Trophoblast cell (in vitro differentiated cells and primary cell): ENCODE measurements at places on chromosomes 12 and 14.

- no peaks in the 10 kb centered on the region for H3K27me3 ChIP-seq
- H3K36me3 ChIP-seq: peaks cover 16% of the 10 kb centered on the region
- no peak for DNase-seq
- peak within 1 kb of the TSS; percentile 77 for H3K4me3 ChIP-seq
Measured at GRCh38 chr14:24367514-24368211, at the start of gene NFATC4. NFATC4 (plus strand) TSS chr14:24368184; CDS start chr14:24368341, 157 bp downstream.

- no peaks in the 10 kb centered on the region for H3K27me3 ChIP-seq
- H3K4me1 ChIP-seq: no peaks in the 10 kb centered on the region
- peak; percentile 43 for DNase-seq
- no peaks in the 10 kb centered on the region for H3K36me3 ChIP-seq
Measured at GRCh38 chr12:93361151-93361919, 16.4 kb upstream of the NUDT4 start.

GRCh38 chr12:25894759-25895158 lies 63.7 kb upstream of the RASSF8 start:
- no peaks in the 10 kb centered on the region for H3K4me1 ChIP-seq
- H3K27ac ChIP-seq: no peak overlapping the region
- DNase-seq: no peak
- H3K4me3 ChIP-seq: no peak overlapping the region

- DNase-seq: peak; percentile 82
- peaks cover 11% of the 10 kb centered on the region for H3K27me3 ChIP-seq
- peaks cover 10% of the 10 kb centered on the region for H3K4me1 ChIP-seq
- H3K36me3 ChIP-seq: no peaks in the 10 kb centered on the region
- H3K4me3 ChIP-seq: peak within 1 kb of the TSS; percentile 78
- H3K27ac ChIP-seq: no peak within 1 kb of the TSS
Measured at GRCh38 chr14:94173885-94174603, at the start of gene PPP4R4. PPP4R4 (plus strand) TSS chr14:94174322; CDS start chr14:94174466, 144 bp downstream.

- H3K4me3 ChIP-seq: no peak overlapping the region
- no peaks in the 10 kb centered on the region for H3K4me1 ChIP-seq
- no peaks in the 10 kb centered on the region for H3K36me3 ChIP-seq
- peak; percentile 21 for DNase-seq
Measured at GRCh38 chr14:105974902-105975301, 448.5 kb downstream of the TMEM121 start.

- H3K27ac ChIP-seq: no peak overlapping the region
- no peak for DNase-seq
- no peaks in the 10 kb centered on the region for H3K4me1 ChIP-seq
- H3K4me3 ChIP-seq: no peak overlapping the region
Measured at GRCh38 chr14:76305268-76305826, 70.6 kb upstream of the ESRRB start.

DNA sequence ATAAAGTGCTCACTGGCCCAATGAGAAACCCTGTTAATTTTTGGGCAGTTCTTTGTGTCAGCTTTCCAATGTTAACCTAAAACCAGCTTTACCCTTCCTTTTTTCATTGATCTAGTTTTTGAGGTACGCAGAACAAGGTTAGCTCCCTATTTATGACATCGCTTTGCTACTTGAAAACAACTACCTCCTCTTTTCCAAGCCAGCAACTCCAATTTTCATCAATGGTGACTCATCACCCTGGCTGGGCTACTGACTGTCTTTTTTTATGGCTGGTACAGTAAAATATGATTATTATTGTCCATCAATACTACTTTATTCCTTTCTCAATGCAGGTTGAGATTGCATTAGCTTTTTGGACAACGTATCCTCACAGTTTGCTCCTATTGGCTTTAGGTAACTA lies 22.5 kb upstream of the AKAP6 start:
- no peak for DNase-seq
- H3K27ac ChIP-seq: no peak overlapping the region
- H3K36me3 ChIP-seq: no peaks in the 10 kb centered on the region
- H3K4me1 ChIP-seq: no peaks in the 10 kb centered on the region

GRCh38 chr12:64679487-64680001 lies 69.2 kb downstream of the RASSF3 start:
- no peak for DNase-seq
- no peaks in the 10 kb centered on the region for H3K27me3 ChIP-seq
- peaks cover 3% of the 10 kb centered on the region for H3K4me1 ChIP-seq
- H3K4me3 ChIP-seq: no peak overlapping the region
- H3K27ac ChIP-seq: no peak overlapping the region

DNA sequence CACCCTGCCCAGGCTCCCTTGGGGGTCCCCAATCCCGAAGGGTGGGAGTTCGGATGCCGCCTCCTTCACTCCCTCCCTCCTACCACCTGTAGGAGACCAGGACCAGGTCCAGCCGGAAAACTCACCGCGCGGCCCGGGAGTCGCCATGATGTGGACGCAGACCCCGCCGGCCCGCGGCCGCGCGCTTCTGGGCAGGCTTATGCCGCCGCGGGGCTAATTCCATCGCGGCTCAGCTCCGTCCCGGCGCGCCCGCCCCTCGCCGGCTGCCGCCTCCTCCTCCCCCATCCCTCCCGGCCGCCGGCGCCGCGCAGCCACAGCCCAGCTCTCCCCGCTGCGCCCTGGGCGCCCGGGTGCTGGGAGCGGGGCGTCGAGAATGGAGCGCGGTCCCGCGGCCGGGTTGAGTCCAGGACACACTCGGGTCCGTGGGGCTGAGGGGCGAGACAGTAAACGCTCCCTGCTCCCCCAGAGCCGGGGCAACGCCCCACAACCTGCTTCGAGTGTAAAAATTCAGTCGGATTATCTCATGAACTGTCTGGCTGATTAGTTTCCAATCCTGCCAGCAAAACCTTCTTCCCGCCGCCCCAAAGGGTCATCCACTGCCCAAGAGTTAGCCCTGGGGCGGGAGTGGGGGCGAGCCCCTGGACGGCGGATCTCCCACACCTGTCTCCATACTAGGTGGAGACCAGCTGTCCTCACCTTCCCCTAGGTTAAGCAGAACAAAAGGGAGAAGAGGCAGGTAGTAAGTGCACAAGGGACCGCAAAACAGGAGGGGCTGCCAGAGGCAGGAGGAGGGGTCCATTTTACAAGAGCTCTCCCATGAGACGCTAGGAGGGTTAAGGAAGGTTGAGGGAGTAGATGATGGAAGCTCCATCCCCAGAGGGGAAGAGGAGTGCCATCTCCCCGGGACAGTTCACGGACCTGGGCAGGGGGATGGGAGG lies at the start of gene ANO2:
ANO2 (minus strand) TSS at position 189 of the 938 bp plus-strand sequence; CDS start at position 147, 42 bp downstream.
- peaks cover 5% of the 10 kb centered on the region for H3K4me1 ChIP-seq
- peak; percentile 87 for DNase-seq

DNA sequence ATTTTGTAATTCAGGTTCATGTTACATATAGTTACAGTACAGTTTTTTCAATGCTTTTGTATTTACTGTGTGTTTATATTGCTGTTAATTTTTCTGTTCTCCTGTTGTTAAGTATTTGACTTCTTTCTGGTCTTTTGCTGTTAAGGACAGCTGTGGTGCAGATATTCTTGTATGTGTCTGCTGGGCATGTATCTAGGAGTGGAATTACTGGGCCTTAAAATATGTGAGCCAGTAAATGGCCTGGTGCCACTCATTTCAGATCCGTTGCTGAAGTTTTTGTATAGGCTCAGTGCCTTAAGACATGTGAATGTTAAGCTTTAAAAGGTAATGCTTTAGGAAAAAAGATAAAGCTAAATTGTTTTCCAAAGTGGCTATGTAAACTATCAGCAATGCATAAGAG lies 87.3 kb downstream of the TTLL5 start:
- no peaks in the 10 kb centered on the region for H3K4me1 ChIP-seq
- H3K4me3 ChIP-seq: no peak overlapping the region
- no peaks in the 10 kb centered on the region for H3K27me3 ChIP-seq

GRCh38 chr12:117884161-117884560 lies 84.6 kb downstream of the KSR2 start:
- no peaks in the 10 kb centered on the region for H3K4me1 ChIP-seq
- no peak overlapping the region for H3K27ac ChIP-seq
- no peaks in the 10 kb centered on the region for H3K27me3 ChIP-seq
- H3K36me3 ChIP-seq: no peaks in the 10 kb centered on the region
- DNase-seq: no peak

DNA sequence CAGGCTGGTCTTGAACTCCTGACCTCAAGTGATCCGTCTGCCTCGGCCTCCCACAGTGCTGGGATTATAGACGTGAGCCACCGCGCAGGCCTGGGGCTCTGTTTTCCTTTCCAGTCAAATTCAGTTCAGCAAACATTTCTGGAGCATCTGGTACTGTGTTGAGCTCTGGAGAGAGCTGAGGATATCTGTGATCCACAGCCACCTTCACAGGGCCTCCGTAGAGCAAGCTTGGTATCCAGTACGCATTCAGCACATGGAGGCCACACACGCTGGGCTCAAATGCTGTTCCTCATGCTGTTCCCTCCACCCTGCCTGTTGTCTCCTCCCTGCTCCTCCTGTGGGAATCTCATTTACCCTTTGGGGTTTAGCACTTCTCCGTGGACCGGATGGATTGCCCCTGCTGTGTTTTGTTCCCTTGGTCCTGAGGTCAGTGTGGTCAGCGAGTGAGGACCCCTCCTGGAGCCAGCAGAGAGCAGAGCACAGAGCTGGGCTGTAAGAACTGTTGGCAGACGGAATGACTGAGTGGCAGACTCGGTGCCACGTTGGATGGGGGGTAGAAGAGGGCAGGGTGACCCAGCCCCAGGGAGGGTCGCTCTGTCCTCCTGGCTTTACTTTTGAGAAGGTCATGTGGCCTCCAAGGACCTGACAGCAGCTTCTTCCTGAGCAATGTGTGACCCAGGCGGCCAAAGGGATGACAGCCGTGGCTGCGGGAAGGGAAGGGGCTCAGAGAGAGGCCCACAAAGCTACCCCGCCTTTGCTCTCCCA lies 891 bp downstream of the RPS6KL1 start:
- no peaks in the 10 kb centered on the region for H3K27me3 ChIP-seq
- H3K27ac ChIP-seq: no peak overlapping the region
- peaks cover 4% of the 10 kb centered on the region for H3K4me1 ChIP-seq
- H3K4me3 ChIP-seq: no peak overlapping the region
- DNase-seq: no peak

GRCh38 chr12:15788233-15789219 lies 662 bp downstream of the EPS8 start:
- H3K27ac ChIP-seq: peak overlapping the region; percentile 23
- H3K4me1 ChIP-seq: peaks cover 5% of the 10 kb centered on the region
- no peaks in the 10 kb centered on the region for H3K36me3 ChIP-seq

- H3K27me3 ChIP-seq: no peaks in the 10 kb centered on the region
- no peaks in the 10 kb centered on the region for H3K36me3 ChIP-seq
- no peaks in the 10 kb centered on the region for H3K4me1 ChIP-seq
- DNase-seq: no peak
- H3K4me3 ChIP-seq: no peak overlapping the region
Measured at GRCh38 chr12:108352591-108352990, 13.5 kb upstream of the CMKLR1 start.

GRCh38 chr12:108782971-108783370 lies 51.7 kb upstream of the CORO1C start:
- H3K27ac ChIP-seq: no peak overlapping the region
- H3K4me3 ChIP-seq: no peak overlapping the region
- no peaks in the 10 kb centered on the region for H3K27me3 ChIP-seq
- peaks cover 41% of the 10 kb centered on the region for H3K36me3 ChIP-seq

DNA sequence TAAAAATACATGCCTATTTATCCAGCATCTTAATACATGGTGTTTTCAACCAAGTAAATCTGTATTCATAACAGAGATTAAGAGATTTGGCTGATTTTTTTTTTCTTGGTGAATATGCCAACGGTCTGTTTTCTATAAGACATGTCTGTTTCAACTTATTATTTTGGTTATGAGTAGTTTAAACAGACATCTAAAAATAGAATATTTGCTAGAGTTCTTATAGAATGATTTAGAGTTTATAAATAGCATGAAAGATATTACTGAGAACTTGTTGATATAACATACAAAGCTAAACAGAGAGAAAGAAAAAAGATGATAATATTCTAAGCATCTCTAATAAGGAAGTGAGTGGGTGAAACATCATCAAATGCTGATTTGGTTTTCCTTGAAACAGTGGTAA lies 199.9 kb downstream of the CCDC91 start:
- H3K36me3 ChIP-seq: no peaks in the 10 kb centered on the region
- no peak overlapping the region for H3K4me3 ChIP-seq
- no peaks in the 10 kb centered on the region for H3K27me3 ChIP-seq
- DNase-seq: no peak
- H3K27ac ChIP-seq: no peak overlapping the region
- no peaks in the 10 kb centered on the region for H3K4me1 ChIP-seq

GRCh38 chr12:109982210-109982609 lies 14.0 kb downstream of the GIT2 start:
- no peaks in the 10 kb centered on the region for H3K4me1 ChIP-seq
- no peaks in the 10 kb centered on the region for H3K27me3 ChIP-seq
- H3K27ac ChIP-seq: no peak overlapping the region
- no peak overlapping the region for H3K4me3 ChIP-seq

DNA sequence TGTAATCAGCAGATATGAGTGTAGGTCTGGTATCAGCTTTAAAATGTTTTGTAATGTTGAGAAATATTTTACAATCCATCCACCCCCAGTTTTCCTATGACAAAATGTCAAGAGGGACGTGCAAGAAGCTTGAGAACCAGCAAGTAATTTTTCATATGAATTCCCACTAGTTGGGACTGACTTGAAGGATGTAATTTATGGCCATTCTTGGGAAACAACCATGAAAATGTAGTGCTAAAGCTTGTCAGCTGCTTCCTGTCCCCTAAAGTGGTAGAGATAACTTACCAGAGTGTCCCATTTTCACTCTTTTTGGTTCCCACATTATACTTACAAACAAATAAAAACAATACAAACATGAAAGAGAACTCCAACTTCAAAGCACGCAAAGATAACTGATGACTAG lies 63.9 kb downstream of the RERG start:
- no peak overlapping the region for H3K4me3 ChIP-seq
- no peak overlapping the region for H3K27ac ChIP-seq
- no peaks in the 10 kb centered on the region for H3K27me3 ChIP-seq
- H3K4me1 ChIP-seq: no peaks in the 10 kb centered on the region

DNA sequence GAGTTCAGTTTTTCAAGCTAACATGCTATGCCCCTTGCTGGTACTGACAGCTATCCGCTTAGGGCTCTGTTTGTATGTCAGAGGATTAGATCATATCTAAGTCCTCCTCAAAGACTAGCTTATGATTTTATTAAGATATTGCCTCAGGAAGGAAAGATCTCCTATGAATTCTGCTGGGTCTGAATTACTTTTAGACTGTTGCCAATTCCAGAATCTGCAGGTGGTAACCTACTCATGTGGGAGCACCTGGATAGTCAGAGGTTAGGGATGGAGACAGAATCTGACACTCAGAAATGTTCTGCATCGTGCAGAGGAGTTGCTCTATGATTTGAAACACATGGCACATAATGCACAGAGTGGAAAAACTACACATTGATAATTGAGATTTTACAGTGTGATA lies 843.4 kb downstream of the SLC6A15 start:
- no peaks in the 10 kb centered on the region for H3K4me1 ChIP-seq
- DNase-seq: no peak
- H3K27me3 ChIP-seq: no peaks in the 10 kb centered on the region
- H3K27ac ChIP-seq: no peak overlapping the region

GRCh38 chr12:103697971-103698751 lies 111.1 kb downstream of the STAB2 start:
- H3K27ac ChIP-seq: no peak overlapping the region
- H3K4me1 ChIP-seq: no peaks in the 10 kb centered on the region
- no peaks in the 10 kb centered on the region for H3K27me3 ChIP-seq
- H3K36me3 ChIP-seq: no peaks in the 10 kb centered on the region
- peak overlapping the region; percentile 50 for H3K4me3 ChIP-seq
- no peak for DNase-seq
